T-helper 1 cell (primary cell): ENCODE measurements at places on chromosomes 5 and 9.

GRCh38 chr5:172943283-172943841 is 15.9 kb upstream of the RPL26L1 start:
- no peak for DNase-seq

GRCh38 chr5:156913719-156914370 is 49.2 kb downstream of the TIMD4 start:
- DNase-seq, result peak; percentile 77

DNA sequence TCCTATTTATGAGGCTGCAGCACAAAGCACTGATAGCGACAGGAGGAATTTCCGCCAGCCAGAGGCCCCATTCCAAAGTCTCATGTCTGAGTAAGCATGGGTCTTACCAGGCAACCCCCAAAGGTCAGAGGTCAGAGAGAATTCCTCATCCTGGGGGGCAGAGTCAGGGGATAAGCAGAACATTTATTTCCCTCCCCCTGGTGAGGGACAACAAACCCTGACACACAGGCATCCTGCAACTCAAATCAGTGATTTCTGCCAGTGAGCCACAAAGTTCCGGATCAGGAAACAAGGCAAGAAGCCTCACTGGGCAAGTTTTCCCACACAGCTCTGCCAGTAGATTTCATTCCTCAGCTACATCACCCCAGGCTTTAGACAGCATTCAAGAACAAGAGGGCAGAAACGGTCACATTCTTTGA is 37.0 kb downstream of the ADAMTS12 start:
- no peak for DNase-seq

GRCh38 chr9:19650312-19650711 is 138.5 kb downstream of the SLC24A2 start:
- DNase-seq, result no peak

GRCh38 chr5:124979251-124979650 is 232.8 kb upstream of the ZNF608 start:
- no peak for DNase-seq

GRCh38 chr9:99814359-99814758 is 7.3 kb upstream of the NR4A3 start:
- no peak for DNase-seq
